Neural crest cell (in vitro differentiated cells): ENCODE measurements at places on chromosomes 3 and 15.

GRCh38 chr3:173066044-173067004 lies 74.7 kb downstream of the SPATA16 start:
- no peaks in the 10 kb centered on the region for H3K4me1 ChIP-seq
- H3K36me3 ChIP-seq, result peaks cover 3% of the 10 kb centered on the region
- no peak overlapping the region for H3K4me3 ChIP-seq

DNA sequence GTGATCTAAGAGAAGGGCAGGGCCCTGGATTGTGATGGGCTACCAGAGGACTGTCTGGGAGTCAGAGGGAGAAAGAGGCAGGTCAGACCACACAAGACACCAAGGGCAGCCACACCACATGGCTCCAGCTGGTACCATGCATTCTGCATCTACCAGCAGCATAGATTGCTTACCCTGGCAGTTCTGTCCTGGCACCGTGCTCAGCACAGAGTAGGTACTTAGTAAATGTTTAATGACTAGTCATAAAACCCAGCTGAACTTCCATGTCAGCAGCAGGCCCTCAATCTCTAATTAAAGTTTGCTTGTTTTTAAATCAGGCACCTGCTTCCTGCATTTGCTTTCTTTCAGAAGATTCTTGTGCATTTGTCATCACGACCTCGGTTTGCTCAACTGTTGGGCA lies 77.3 kb upstream of the ATP2B2 start:
- DNase-seq, result no peak
- H3K36me3 ChIP-seq, result no peaks in the 10 kb centered on the region
- H3K4me1 ChIP-seq, result no peaks in the 10 kb centered on the region
- no peak overlapping the region for H3K27ac ChIP-seq

DNA sequence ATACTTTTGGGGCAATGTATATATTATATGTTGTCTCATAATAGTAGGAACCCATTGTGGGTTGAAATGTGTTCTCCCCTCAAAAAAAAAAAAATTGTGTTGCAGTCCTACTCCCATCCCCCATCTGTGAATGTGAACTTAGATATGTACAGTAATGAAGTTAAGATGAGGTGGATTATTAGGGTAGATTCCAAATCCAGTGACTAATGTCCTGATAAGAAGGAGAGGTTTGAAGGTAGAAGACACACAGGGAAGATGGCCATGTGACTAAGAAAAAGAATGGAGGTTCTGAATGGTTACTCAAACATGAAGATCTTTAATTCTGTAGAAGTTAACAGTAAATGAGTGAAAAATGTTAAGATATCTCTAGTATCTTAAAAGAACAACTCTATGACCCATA lies 3.0 kb upstream of the ATOSA start:
- H3K36me3 ChIP-seq, result no peaks in the 10 kb centered on the region
- H3K27me3 ChIP-seq, result peaks cover 32% of the 10 kb centered on the region
- peak overlapping the region; percentile 69 for H3K4me3 ChIP-seq
- peaks cover 20% of the 10 kb centered on the region for H3K4me1 ChIP-seq

DNA sequence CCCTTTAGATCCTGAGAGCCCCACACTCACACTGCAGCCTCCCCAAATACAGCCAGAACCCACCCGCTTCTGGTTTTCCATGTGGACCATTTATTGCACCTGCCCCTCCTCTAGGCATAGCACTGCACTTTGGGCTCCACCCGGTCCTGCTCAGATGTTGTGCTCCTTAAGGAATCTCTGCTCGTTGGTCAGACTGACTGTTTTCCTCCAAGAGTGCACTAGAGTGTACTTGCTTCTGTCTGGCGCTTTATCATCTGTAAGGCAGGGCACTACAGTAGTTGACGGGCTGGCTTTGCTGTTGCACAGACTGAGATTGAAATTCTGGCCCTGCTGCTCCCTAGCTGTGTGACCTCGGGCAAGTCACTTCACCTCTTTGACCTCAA lies 124.1 kb downstream of the CACNA1D start:
- H3K27me3 ChIP-seq, result peaks cover 12% of the 10 kb centered on the region
- H3K4me1 ChIP-seq, result no peaks in the 10 kb centered on the region
- H3K27ac ChIP-seq, result no peak overlapping the region
- no peaks in the 10 kb centered on the region for H3K36me3 ChIP-seq
- no peak overlapping the region for H3K4me3 ChIP-seq

GRCh38 chr15:47398594-47398993 lies 318.7 kb upstream of the SEMA6D start:
- peaks cover 15% of the 10 kb centered on the region for H3K4me1 ChIP-seq
- no peak overlapping the region for H3K4me3 ChIP-seq
- H3K36me3 ChIP-seq, result no peaks in the 10 kb centered on the region

DNA sequence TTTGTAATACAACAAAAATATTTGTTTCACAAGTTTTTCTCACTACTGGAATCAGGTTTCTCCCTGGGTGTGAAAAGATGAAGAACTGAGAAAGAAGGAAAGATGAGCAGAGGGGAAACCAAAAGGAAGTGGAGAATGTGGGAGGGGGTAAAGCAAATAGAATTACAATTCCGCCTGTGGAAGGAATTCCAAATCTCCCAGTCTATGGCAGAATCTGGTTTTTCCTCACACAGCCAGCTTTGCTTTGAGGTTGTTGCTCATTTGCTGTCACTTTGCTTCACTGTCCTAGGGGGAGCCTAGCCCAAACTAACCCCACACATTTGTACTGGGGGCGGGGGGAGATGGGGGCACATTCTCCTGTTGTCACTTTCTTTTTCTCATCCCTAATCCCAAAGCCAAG lies 43.9 kb downstream of the RPL22L1 start:
- DNase-seq, result no peak
- peaks cover 8% of the 10 kb centered on the region for H3K4me1 ChIP-seq
- no peaks in the 10 kb centered on the region for H3K36me3 ChIP-seq

- H3K27me3 ChIP-seq, result peaks cover 97% of the 10 kb centered on the region
- DNase-seq, result no peak
- H3K4me1 ChIP-seq, result peaks cover 16% of the 10 kb centered on the region
- H3K36me3 ChIP-seq, result peaks cover 3% of the 10 kb centered on the region
Measured at GRCh38 chr3:128494367-128494650, 1.3 kb upstream of the GATA2 start.

DNA sequence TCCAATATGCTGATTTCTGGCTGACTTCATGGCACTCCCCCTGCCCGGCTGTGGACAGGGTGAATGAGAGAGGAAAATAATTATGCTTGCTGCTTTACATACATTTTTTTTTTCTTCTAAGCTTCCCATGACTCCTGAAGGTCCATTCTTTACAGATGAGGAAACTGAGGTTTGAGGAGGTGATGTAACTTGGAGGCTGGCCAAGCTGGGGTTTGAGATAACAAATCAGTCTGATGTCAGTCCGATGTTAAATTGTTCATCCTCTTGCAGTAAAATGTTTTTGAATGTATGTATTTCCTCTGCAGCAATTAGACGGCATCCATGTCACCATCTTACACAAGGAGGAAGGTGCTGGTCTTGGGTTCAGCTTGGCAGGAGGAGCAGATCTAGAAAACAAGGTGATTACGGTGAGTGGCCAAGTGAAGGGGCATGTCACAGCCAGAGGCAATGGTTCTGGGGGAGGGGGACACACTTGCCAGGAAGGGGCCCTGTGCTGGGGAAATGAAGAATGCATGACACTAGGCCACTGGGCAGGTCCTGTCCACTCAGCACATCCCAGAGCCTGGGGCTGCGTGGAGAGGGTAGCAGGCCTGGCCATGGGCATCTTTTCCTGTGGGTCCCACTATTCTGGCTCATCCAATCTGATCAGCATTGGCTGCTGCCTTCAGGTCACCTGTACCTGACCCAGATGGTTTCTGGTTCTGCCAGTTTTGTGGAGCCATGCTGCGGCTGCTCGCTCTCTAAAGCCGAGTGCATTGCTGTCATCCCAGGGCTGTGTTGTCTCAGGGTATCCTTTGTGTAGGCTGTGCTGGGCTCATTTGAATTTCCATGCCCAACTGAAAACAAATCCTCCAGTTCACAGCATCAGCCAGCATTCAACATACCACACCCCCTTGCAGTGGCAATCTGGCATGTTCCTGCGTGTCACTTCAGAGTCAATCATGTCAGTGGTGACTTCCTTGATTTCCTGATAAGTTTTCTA lies 20.4 kb downstream of the STARD5 start:
- peaks cover 17% of the 10 kb centered on the region for H3K4me1 ChIP-seq
- no peaks in the 10 kb centered on the region for H3K36me3 ChIP-seq
- H3K4me3 ChIP-seq, result no peak overlapping the region
- peak overlapping the region; percentile 97 for H3K27ac ChIP-seq
- no peak for DNase-seq

- no peaks in the 10 kb centered on the region for H3K36me3 ChIP-seq
- no peaks in the 10 kb centered on the region for H3K27me3 ChIP-seq
- no peak overlapping the region for H3K27ac ChIP-seq
- no peaks in the 10 kb centered on the region for H3K4me1 ChIP-seq
- no peak for DNase-seq
Measured at GRCh38 chr3:175484666-175485065, 625.5 kb downstream of the NAALADL2 start.

DNA sequence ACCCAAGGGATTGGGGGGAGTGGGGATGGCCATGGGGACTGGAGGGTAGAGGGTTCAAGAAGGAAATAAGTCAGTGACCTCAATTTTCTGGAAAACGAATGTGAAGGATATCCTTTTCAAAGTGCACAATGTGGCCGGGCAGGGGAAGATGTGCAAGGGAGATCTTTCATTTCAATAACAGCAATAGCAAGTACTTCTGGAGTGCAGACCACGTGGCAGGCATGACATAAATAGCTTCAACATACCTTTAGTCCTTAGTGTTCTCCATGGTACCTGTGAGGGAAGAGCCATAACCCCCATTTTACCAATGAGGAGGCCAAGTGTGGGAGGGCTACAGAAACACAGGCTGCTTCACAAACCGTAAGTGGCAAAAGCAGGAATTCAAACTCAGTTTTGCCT lies 138.7 kb downstream of the FOXP1 start:
- no peaks in the 10 kb centered on the region for H3K4me1 ChIP-seq
- no peak overlapping the region for H3K27ac ChIP-seq
- DNase-seq, result no peak
